AML-193 (cell line): ENCODE measurements at places on chromosomes 7 and 10.
A peak's percentile ranks its signal among the peaks of the same experiment; 100 is the strongest.

- DNase-seq, result peak; percentile 10
Observed at GRCh38 chr7:6558837-6559236, 7.6 kb upstream of the GRID2IP start.

DNA sequence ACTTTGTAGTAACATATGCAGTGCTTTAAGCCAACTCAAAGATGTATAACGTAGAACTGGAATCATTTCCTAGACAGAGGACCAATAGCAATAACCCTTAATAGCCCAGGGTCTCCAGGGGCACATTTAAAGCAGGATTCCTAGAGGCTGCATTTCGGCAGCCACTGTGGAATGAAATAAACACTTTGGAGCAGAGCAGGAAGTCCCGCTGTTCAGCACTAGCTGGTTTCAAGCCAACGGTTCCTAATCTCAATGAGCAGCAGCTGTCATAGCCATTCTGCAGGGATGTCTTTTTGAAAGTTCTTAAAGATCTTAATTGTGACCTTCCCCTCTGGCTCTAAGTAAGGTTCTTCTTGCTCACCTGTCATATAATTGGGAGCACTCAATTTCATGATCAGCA, 18.4 kb upstream of the MACROH2A2 start:
- DNase-seq, result no peak

- no peak for DNase-seq
Observed at GRCh38 chr7:90777465-90777864, 181.3 kb downstream of the CDK14 start.

DNA sequence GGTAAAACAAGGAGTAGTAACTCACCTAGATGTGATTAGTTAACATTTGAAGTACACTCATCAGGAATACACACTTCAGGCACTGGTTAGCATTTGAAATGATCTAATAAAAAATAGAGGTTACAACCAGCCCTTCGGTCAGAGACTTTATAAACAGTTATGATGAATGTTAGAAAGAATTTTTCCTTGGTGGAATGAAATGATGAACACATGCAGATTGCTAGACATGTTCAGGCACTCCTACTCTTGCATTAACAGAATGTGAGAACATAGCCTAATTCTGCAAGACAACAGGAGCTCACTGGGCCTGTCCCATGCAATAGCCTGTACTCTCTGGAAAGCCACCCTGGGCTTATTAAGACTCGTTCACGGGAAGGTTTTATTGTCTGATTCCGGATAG, 47.3 kb upstream of the TECTB start:
- no peak for DNase-seq

GRCh38 chr7:139752604-139753003, 25.2 kb downstream of the HIPK2 start:
- no peak for DNase-seq

DNA sequence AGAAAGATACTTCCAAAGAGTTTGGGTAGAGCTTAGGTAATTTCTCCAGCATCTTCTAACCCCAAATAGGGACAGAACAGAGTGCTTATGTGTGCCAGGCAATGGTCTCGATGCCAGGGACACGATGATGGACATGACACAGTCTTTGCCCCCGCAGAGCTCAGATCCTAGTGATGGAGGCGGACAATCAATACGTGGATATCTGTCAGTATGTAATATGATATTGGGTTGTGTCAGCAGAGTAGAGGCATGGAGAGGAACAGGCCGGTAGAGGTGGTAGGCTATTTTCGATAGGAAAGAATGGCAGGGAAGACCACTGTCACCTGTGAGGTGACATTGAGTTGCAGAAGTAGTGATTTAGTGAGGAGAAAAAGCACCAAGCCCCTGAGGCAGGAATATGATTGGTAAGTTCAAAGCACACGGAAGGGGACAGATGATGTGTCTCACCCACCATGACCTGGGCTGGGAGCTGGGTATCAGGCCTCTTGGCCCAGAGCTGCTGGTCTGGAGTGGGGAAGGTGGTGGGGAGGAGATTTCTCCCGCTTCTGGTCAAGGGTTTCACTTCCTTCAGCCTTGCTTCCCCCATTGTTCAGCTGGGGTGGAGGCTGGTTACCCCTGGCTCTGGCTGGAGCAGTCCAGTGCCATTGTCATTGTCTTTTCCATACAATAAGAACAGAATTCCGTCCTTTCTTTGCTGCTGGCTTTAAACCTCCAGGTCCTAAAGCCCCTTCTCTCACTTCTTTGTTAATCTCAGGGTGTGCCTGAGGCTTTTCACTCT, 36.0 kb upstream of the SRGN start:
- DNase-seq, result no peak

- DNase-seq, result peak; percentile 75
Observed at GRCh38 chr10:92590623-92591549, 2.0 kb upstream of the KIF11 start.
